ENCODE measurements at places on chromosomes 4 and X.

GRCh38 chrX:143455046-143455445 lies 62.2 kb downstream of the SPANXN3 start:
- DNase-seq: no peak

DNA sequence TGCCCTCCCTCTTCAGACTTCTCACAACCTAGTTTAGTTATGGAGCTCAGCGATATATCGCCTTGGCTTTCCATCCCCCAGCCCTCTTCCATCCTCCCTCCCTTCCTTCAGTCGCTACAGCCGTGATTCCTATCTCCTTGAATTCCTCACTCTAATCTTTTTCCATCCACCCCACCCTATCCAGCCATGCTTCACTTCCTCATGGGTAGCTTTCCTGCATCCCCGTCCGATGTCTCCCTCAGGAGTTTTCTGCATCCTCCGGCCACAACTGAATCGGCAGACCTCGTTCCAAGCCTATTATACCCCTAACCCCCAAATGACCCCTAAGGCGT lies 456 bp downstream of the SNX12 start:
- no peak for DNase-seq

DNA sequence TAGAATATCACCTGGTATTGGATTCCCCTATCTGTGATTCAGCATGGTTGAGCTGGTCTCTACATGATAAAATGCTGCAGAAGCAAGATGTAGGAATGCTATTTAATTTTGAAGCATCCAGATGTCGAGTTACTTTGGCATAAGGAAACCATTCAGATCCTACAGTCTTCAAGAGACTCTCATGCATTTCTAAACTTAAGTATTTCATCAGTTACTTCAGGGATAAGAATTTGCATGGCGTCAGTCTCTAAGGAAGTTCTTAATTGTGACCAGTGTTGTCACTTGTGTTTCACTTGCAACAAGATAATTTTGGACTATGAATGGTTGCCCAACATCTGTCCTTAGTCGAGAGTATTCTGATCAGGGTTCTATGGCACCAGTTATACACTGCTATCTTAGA lies 192.4 kb downstream of the CCNG2 start:
- no peak for DNase-seq

- DNase-seq: no peak
Observed at GRCh38 chrX:49184294-49185281, 1.6 kb downstream of the PRICKLE3 start.

DNA sequence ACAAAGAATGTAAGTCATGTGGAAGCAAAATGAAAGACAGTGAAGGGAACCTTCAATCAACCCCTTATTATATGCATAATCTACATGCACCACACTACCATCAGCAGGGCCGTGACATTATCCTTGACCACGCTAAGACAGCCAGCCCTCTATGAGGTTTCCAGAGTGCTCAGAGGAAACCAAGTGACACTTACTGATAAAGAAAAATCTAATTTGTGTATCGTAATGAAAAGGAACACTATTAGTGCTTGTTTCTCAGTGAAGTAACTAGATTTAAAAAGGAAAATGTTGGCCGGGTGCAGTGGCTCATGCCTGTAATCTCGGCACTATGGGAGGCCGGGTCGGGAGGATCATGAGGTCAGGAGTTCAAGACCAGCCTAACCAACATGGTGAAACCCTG lies 56.4 kb downstream of the ABCG2 start:
- no peak for DNase-seq

- no peak for DNase-seq
Observed at GRCh38 chr4:23113104-23113503, 420.4 kb downstream of the GBA3 start.

- DNase-seq: no peak
Observed at GRCh38 chr4:53786632-53787031, 195.3 kb upstream of the LNX1 start.
